ENCODE measurements at places on chromosomes 11 and 22. TPM values are rescaled to one million over a fixed set of nuclear protein-coding genes. Genes with fewer than 3 reads are reported as not detected.

OR5P2 gene
- polyA plus RNA-seq = not detected

MS4A1 gene
- 98.4 TPM for polyA plus RNA-seq

MAPK8IP1 gene
- polyA plus RNA-seq = 2.1 TPM

NAALAD2 gene
- polyA plus RNA-seq = 0.23 TPM

LINC01488 gene
- polyA plus RNA-seq = 0.07 TPM

BTG4 gene
- polyA plus RNA-seq = 0.25 TPM

DEFB131B gene
- not detected for polyA plus RNA-seq

B3GAT3 gene
- polyA plus RNA-seq = 72.2 TPM

TRPM5 gene
- polyA plus RNA-seq = 0.55 TPM

ANO1 gene
- 1.5 TPM for polyA plus RNA-seq

SDHAF2 gene
- polyA plus RNA-seq = 59.9 TPM

KRTAP5-8 gene
- polyA plus RNA-seq = 0.25 TPM

SCGB1A1 gene
- polyA plus RNA-seq = 27.2 TPM

GAB4 gene
- 0.02 TPM for polyA plus RNA-seq

CEND1 gene
- 0.25 TPM for polyA plus RNA-seq

GRIA4 gene
- polyA plus RNA-seq = 0.14 TPM

MRGPRX4 gene
- polyA plus RNA-seq = 0.07 TPM

TRIM48 gene
- 0.05 TPM for polyA plus RNA-seq

SCN2B gene
- polyA plus RNA-seq = 0.73 TPM

DEUP1 gene
- 0.23 TPM for polyA plus RNA-seq

EFCAB6 gene
- 1.4 TPM for polyA plus RNA-seq

ZP1 gene
- polyA plus RNA-seq = 1.5 TPM

GLB1L3 gene
- 1.8 TPM for polyA plus RNA-seq

TSGA10IP gene
- 0.05 TPM for polyA plus RNA-seq

ACRV1 gene
- 0.09 TPM for polyA plus RNA-seq

SHANK2 gene
- 0.09 TPM for polyA plus RNA-seq

BRMS1 gene
- polyA plus RNA-seq = 63.0 TPM

PTPRJ gene
- 4.4 TPM for polyA plus RNA-seq

GAS2L1 gene
- polyA plus RNA-seq = 6.0 TPM

CD3E gene
- polyA plus RNA-seq = 328 TPM

KCNJ5 gene
- 0.55 TPM for polyA plus RNA-seq

LUZP2 gene
- 0.16 TPM for polyA plus RNA-seq

NAV2 gene
- polyA plus RNA-seq = 5.8 TPM

USP28 gene
- 7.4 TPM for polyA plus RNA-seq

APOL5 gene
- 0.09 TPM for polyA plus RNA-seq

MPZL3 gene
- polyA plus RNA-seq = 7.0 TPM

FXYD2 gene
- polyA plus RNA-seq = 100 TPM

OR52E5 gene
- 0.05 TPM for polyA plus RNA-seq

PRODH gene
- 2.9 TPM for polyA plus RNA-seq

CLMP gene
- polyA plus RNA-seq = 1.1 TPM

MS4A4E gene
- polyA plus RNA-seq = 1.9 TPM

ZBTB16 gene
- polyA plus RNA-seq = 21.5 TPM

ABCG4 gene
- polyA plus RNA-seq = 2.8 TPM

ADM2 gene
- polyA plus RNA-seq = 1.4 TPM

OR10A2 gene
- polyA plus RNA-seq = not detected

PKP3 gene
- 26.5 TPM for polyA plus RNA-seq

ART1 gene
- 0.02 TPM for polyA plus RNA-seq

RFPL3 gene
- 0.11 TPM for polyA plus RNA-seq

MS4A13 gene
- polyA plus RNA-seq = not detected

MPPED1 gene
- polyA plus RNA-seq = 6.5 TPM

HIRA gene
- polyA plus RNA-seq = 15.9 TPM

MRGPRF gene
- polyA plus RNA-seq = 4.7 TPM

CHCHD10 gene
- polyA plus RNA-seq = 64.0 TPM

ANO3 gene
- 0.25 TPM for polyA plus RNA-seq

SYCE3 gene
- 1.1 TPM for polyA plus RNA-seq

All from thymus (tissue), 14 donors.